ENCODE measurements at places on chromosomes 12 and 14.
A peak's percentile ranks its signal among the peaks of the same experiment; 100 is the strongest.

- DNase-seq = no peak
These were observed 3.9 kb upstream of the HSP90AA1 start for GRCh38 chr14:102090713-102091112.

GRCh38 chr14:92785667-92786426 is 8.3 kb upstream of the GOLGA5 start:
- peak; percentile 56 for DNase-seq

GRCh38 chr14:103393676-103394626 is 8.7 kb downstream of the MARK3 start:
- no peak for DNase-seq

DNA sequence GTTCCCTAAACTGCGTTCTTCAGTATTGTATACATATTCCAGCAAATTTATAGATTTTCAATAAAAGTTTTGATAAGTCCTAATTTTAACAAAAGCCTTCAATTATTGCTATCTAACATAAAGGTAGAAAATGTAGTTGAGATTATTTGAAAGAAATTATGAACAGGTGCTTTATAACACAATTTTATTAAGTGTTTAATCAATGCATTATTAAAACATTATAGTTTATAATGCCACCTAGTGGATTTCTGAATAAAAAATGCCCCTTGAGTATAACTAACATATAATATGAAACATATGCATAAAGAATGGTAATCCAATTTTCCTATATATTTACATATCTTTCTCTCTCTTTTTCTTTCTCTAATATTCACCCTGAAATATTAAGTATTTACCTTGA is 515.3 kb downstream of the SLC6A15 start:
- no peak for DNase-seq

GRCh38 chr14:105034315-105035039 is 13.6 kb upstream of the CDCA4 start:
- DNase-seq = peak; percentile 50

DNA sequence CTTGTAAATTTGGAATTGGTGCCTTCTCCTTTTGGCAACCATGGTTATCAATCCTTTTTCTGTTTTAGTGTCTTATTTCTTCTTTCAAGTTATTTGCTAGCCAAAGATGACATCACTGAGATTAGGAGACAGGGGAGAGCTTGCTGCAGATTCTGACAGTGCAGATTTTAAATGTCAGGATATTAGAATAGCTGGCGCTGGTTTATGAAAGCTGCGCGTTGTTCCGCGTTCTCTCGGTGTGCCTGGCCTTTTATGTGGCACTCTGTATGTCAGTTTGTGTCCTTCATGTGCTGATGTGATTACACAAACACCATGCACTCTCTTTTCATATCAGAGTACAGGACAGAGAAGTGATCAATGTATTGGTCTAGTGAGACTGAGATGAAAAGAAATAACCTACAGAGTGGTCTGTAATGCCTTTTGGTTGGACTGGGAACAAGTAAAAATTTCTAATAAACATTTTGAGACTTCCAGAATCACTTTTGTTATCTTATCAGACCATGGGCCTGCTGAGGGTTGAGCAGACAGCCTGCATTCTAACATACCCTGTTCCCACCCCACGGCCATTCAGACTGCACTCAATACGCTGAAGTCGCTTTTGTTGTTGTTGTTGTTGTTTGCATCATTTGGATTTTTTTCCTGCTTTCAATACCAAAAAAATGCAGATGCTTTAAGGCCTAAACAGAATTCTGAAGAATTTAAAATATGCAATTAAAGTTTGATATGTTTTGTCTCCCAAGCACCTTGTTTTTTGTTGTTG is 49.7 kb upstream of the TRAF3 start:
- DNase-seq = no peak

DNA sequence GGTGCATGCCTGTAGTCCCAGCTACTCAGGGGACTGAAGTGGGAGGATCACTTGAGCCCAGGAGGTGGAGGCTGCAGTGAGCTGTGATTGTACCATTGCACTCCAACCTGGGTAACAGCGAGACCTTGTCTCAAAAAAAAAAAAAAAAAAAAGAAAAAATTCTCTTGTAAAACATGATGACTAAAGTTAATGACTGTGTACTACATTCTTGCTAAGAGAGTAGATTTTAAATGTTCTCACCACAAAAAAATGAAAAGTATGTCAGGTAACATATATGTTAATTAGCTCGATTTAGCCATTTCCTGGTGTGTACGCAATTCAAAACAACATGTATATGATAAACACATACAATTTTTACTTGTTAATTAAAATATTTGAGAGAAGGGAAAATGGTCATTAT is 480.7 kb upstream of the RGS6 start:
- no peak for DNase-seq

GRCh38 chr14:99674064-99674650 is 9.9 kb upstream of the CYP46A1 start:
- no peak for DNase-seq

- DNase-seq = no peak
These were observed 73.6 kb downstream of the SSPN start for GRCh38 chr12:26268841-26269561.

DNA sequence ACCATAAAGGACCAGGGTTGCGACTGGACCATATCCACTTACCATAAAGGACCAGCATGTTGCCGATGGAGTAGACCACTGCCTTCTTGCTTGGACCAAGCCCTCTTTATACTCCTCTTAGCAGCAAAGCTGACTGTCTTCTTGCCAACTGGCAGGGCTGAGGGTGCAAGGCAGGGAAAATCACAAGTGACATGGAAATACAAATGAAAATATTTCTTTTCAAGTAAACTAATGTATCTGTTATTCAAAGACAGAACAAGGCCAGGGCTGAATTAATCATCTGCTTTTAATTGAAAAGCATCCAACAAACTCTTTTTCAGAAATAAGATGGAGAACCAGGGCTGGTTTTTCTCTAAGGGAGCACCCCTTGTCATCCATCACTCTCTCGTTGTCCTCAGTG is at the start of gene CELA1:
CELA1 (minus strand) TSS at position 99 of the 400 bp plus-strand sequence; CDS start at position 58, 41 bp downstream.
- DNase-seq = no peak

DNA sequence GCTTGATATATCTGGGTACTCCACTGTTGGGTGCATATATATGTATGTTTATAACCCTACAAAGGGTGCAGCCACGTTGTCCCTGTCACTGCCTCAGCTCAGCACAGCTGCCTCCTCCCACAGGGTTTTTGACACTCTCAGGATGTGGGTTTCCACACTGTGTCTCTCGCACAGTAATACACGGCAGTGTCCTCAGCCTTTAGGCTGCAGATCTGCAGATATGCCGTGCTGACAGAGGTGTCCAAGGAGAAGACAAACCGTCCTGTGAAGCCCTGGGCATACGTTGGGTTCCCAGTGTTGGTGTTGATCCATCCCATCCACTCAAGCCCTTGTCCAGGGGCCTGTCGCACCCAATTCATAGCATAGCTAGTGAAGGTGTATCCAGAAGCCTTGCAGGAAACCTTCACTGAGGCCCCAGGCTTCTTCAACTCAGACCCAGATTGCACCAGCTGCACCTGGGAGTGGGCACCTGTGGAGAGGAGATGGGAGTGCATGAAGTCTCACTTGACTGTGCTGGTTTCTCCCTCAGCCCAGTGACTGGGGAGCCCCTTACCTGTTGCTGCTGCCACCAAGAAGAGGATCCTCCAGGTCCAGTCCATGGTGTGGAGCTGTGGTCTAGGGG is 498.7 kb downstream of the TMEM121 start:
- DNase-seq = no peak

GRCh38 chr12:12803186-12803585 is 10.0 kb upstream of the DDX47 start:
- DNase-seq = peak; percentile 68

DNA sequence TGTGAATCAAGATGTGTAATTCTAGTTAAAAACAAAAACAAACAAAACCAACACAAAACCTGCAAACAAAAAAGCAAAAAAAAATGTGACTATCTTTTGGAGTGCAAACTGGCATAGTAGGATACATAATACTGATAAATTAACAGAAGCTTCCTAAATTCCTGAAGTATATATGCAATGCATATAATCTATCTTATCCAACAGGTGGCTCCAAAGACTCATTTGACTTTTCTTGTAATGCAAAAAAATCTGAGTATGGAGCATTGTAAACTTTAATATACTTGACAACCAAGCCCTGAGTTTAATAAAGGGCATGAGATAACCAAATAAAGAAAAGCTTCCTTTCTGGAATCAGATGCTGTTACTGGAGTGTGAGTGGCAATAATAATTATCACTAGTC is 1003.6 kb downstream of the FSCB start:
- peak; percentile 0 for DNase-seq

- DNase-seq = no peak
These were observed 261.4 kb downstream of the DIO2 start for GRCh38 chr14:79949906-79950305.

DNA sequence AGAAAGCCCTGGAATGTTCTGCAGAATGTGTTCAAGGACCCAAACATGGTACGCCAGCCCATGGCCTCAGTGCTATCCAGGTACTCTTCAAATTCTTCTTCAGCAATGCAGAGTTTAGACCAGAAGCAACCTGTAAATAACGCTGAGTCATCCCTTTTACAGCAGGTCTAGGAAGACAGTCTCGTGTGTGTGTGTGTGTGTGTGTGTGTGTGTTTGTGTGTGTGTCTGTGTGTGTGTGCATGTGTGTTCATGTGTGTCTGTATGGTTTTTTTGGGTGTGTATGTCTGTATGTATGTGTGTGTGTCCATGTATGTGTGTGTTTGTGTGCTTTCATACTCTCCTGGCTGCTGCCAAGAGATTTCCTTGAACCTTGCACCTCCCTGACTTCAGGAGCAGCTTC is 60.1 kb upstream of the RFX4 start:
- peak; percentile 14 for DNase-seq

GRCh38 chr12:96495841-96496545 is 6.6 kb downstream of the CFAP54 start:
- DNase-seq = no peak

- no peak for DNase-seq
These were observed 2.0 kb upstream of the MYH7 start for GRCh38 chr14:23437133-23438100.

DNA sequence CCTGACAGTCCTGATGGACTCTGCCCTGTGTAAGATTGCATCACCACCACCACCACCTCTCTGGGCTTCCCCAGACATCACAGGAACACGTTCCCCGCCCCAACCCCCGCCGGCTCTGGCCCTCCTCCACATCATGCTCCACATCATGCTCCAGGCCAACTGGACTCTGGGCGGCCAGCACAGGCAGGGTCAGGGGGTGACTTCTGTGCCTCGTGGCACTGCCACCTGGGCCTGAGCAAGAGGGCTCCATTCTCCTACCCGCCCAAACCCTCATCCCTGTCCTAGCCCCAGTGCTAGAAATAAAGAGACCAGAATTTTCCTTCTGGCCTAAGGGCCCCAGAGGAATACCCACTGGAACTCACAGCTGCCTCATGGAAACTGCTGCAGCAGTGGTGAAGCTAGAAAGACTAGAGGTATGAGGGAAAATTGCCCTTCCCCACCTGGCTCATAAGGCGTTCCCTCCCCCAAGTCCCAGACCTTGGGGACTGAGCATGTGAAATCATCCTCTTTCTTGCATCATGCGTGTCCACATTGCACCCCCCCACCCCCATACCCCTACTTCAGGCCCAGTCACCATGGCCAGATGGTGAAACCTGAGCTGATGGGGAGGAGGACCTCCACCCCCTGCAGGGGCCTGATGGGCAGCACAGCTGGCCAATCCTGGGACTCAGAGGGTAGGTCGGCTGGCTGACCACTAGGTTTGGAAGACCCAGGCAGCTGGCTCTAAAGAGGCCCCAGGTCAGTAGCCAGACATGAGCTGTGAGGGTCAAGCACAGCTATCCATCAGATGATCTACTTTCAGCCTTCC is at the start of gene INHBE:
INHBE (plus strand) TSS at position 742 of the 808 bp plus-strand sequence. CDS start 230 bp downstream, outside the sequence.
- DNase-seq = peak; percentile 79

- no peak for DNase-seq
These were observed 996 bp downstream of the SLC2A3 start for GRCh38 chr12:7934889-7935492.
